ENCODE measurements at places on chromosomes 2 and 18.
A peak's percentile ranks its signal among the peaks of the same experiment; 100 is the strongest.

- DNase-seq, result peak; percentile 1
Observed at GRCh38 chr2:213806125-213806726, 522.0 kb downstream of the SPAG16 start.

GRCh38 chr2:74778381-74779264 lies 55.3 kb upstream of the HK2 start:
- no peak for DNase-seq

- DNase-seq, result no peak
Observed at GRCh38 chr18:77042583-77042982, 90.0 kb downstream of the MBP start.

GRCh38 chr18:77106331-77106730 lies 26.3 kb downstream of the MBP start:
- DNase-seq, result peak; percentile 87

GRCh38 chr2:20378891-20379519 lies 28.4 kb upstream of the PUM2 start:
- DNase-seq, result no peak

GRCh38 chr2:18900691-18901141 lies 311.3 kb upstream of the NT5C1B start:
- no peak for DNase-seq

DNA sequence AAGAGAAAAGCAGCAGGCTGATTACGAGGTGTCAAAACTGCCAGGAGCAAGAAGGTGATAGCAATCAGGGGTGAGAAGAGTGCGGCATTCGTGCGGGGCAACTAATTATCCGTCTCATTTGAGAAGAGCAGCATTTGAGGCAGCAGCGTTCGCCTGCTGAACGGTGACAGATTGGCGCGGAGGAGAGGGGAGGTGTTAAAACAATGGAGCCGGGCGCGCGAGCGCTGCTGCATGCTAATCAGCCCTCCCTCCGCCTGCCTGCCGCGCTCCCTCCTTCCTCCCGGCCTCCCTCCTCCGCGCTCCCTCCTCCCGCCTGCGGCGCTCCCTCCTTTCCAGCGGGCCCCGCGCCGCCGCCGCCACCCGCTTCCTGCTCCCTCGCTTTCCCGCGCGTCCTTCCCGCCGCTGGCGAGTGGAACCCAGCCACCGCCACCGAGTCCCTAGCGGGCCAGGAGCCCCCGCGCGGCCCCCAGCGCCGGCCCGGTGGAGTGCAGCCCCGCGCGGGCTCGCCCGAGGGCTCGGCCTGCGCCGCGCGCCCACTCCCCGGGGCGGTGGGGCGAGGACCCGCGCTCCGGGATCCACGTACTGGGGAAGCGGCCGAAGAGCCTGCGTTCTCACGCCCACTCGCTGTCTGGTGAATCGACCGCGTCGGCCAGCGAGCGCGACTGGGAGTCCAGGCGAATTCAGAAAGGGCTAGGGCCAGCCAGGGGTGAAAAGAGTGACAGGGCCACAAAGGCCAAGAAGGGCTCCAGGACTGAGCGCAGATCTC lies 69.5 kb upstream of the PSMD14 start:
- peak; percentile 55 for DNase-seq

- DNase-seq, result no peak
Observed at GRCh38 chr2:229679393-229680125, 34.8 kb downstream of the DNER start.

DNA sequence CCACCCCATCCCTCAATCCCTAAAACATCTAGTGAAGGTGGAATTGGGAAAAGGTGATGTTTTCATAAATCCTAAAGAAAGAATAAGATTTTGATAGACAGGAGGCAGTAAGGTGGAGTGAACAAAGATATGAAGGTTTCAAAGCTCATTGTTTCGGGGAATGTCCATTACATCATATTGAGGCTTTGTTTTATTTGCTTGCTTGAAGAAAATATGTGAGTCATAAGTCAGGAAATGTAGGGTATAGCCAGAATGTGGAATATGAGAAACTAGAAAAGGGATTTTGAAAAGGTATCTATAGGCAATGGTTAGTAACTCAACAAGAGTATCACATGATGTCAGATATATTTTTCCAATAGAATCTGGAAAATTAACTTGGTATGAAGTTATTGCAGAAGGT lies 1178.5 kb upstream of the ACVR2A start:
- no peak for DNase-seq

GRCh38 chr2:46962751-46963150 lies 47.1 kb upstream of the MCFD2 start:
- no peak for DNase-seq

DNA sequence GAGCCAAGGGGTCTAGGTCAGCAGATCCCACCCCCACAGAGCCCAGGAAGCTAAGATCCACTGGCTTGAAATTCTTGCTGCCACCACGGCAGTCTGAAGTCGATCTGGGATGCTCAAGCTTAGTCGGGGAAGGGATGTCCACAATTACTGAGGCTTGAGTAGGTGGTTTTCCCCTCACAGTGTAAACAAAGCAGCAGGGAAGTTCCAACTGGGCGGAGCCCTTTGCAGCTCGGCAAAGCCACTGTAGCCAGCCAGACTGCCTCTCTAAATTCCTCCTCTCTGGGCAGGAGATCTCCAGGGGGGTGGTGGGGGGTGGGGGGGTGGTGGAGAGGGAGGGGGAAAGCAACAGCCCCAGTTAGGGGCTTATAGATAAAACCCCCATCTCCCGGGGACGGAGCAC lies 419.5 kb downstream of the NUP35 start:
- DNase-seq, result no peak

- no peak for DNase-seq
Observed at GRCh38 chr2:180472133-180472532, 465.0 kb upstream of the CWC22 start.

DNA sequence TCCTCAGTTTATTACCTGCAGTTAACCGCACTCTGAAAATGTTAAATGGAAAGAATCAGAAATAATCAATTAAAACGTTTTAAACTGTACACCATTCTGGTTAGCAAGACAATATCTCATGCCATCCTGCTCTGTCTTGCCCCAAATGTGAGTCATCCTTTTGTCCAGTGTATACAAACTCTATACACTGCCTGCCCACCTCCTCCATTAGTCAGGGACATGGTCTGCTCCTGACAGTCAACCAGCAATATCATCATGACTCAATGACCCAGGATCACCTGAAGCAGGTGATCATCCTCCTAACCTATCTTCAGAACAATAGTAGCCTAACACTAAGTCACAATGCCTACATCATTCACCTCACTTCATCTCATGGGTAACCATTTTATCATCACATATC lies 214.7 kb downstream of the KCNH7 start:
- DNase-seq, result no peak

- no peak for DNase-seq
Observed at GRCh38 chr2:104846786-104847585, 6.9 kb upstream of the POU3F3 start.

GRCh38 chr2:178568227-178568626 lies 88.0 kb downstream of the PLEKHA3 start:
- DNase-seq, result no peak

DNA sequence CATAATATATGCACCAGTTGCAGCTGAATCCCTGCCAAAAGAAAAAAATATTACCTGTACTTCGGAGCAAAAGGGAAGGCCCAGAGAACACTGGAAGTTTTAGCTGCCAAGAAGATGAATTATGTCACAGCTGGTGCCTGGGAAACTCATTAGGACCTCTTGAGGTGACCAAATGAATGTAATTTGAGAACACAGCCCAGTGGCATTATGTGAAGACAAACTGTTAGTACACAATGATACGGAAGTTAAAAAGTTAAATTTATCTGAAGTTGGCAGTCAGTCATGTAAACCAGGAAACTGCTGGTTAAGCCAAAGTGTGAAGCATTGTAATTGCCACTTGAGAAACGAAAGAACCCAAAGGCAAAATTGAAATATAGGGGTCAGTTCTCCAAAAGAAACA lies 80.7 kb downstream of the EML4 start:
- DNase-seq, result no peak

GRCh38 chr2:227687189-227687588 lies 20.6 kb downstream of the SCYGR5 start:
- no peak for DNase-seq

DNA sequence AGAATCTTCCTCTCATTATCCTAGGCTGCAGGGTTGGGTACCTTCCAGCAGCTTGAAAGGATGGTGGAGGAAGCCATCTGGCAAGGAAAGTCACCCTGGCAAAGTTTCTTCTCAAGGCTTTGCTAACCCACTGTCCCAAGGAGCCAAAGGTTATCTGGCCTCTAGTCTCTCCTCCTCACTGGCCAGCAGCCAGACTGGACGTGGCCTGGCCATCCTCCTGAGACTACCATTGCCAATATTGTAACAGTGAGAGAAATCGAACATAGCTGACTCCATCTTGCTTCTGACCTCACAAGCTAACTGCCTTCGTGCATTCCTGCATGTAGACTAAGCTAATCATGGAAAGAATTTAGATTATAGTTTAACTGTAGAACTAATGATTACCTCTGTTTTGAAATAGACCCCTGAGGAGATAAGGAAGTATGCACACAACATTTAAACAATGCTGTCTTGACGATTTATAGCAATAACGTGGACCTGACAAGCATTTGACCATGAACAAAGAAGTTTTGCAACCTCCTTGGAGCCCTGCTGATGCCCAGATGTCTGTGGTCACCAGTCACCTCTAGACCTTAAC lies 7.8 kb upstream of the ANXA4 start:
- DNase-seq, result no peak

GRCh38 chr2:240622531-240623235 lies 2.6 kb upstream of the GPR35 start:
- peak; percentile 54 for DNase-seq

DNA sequence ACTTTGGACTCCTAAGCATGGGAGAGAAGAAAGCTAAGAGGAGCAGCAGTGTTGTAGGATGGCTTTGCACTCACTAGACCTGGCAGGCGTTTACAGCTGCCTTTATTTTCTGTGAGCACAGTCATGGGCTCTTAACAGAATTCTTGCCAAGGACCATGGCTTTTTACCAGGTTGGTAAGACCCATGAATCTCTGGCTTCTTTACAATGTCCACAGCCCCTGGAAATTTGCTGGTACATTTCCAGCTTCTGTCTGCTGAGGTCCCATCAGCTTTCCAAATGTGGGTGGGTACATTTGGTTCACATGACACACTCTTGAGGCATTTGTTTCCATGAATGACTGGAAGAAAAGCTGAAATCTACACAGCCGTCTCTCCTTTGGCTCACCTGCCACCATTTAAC lies 162.7 kb downstream of the PPP1R1C start:
- no peak for DNase-seq

GRCh38 chr2:166285215-166285614 lies 90.5 kb downstream of the SCN9A start:
- no peak for DNase-seq

GRCh38 chr2:100273387-100273786 lies 48.9 kb downstream of the LONRF2 start:
- DNase-seq, result no peak

- DNase-seq, result no peak
Observed at GRCh38 chr18:70370762-70371733, 82.2 kb downstream of the SOCS6 start.

DNA sequence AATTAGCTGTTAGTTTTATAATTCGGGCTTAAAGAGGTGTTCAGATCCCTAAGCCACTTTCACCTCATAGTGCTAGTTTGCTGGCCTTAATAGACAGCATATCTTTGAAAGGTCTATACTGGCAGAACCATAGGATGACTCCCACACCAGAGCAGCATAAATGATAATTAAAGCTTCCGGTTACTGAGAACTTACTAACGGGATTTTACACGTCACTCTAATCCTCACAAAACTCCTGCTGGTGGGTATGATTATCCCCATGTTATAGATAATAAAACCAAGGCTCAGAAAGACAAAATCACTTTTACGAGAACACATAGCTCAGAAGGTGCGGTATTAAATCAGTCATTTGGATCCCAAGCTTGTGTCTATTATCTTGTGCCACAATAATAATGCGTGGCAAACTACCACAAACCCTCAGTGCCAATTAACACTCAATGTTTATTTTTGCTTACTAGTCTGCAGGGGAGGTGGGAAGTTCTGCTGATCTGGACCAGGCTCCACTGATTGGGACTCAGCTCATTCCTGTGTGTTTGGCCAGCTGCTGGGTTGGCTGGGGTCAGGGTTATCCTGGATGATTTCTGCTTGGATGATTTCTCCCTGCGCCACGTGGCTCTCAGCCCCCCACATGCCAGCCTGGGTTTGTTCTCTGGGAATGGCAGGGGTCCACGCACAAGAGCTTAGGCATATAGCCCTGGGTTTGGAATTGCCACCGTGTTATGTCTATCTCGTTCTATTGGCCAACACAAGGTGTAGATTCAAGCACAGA lies 62.3 kb downstream of the TRIB2 start:
- no peak for DNase-seq

GRCh38 chr2:73279852-73280251 lies 4.4 kb downstream of the FBXO41 start:
- no peak for DNase-seq

GRCh38 chr2:190183539-190183938 lies 121.0 kb upstream of the MSTN start:
- DNase-seq, result no peak

DNA sequence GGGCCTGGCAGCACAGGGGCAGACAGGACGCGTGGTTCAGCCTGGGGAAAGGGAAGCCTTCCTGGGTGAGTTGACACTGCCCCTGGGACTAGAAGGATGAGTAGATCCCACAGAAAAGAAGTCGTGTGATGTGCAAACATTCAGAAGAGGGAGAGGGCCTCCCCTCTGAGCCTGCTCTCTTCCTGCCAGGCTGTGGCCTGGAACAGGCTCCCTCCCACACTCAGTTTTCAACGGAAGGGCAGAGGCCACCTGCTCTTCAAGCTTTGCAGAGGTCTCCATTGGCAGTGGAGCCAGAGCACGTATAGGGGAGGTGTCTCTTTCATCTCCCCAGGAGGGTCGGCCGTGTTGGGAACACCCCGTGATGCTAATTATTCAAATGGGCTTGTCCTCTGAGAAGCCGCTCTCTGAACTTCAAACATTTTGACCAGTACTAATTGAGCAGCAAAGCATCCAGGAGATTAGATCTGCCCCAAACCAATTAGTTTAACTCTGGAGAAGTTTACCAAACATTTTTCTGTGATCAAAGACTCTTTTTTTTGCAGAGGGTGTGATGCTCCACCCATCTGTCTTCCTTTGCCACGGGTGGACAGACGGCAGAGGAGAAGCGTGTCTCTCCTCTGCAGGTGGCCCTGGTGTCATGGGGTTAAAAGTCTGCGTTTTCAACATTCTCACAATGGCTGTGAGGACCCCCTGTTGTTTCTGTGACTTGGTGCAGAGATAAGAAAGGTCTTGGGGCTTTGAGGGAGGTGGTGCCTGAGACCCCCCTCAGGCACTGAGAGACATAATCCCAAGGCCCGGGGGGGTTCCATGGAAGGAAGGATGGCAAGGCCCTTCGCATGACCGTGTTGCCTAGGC lies 29.5 kb upstream of the ODC1 start:
- no peak for DNase-seq

- no peak for DNase-seq
Observed at GRCh38 chr2:28209261-28209691, 183.4 kb upstream of the FOSL2 start.

GRCh38 chr2:142877216-142877838 lies at the start of gene KYNU:
KYNU (plus strand) TSS chr2:142877664; CDS start chr2:142885368, 7,704 bp downstream.
- DNase-seq, result peak; percentile 3
